ENCODE measurements at places on chromosomes 7 and 10.

GRCh38 chr7:142185801-142186200, 72.1 kb downstream of the PRSS58 start:
- no peak for DNase-seq

GRCh38 chr7:135600226-135600625, 42.5 kb downstream of the NUP205 start:
- DNase-seq: no peak

- no peak for DNase-seq
These were observed 58.0 kb downstream of the LCOR start for GRCh38 chr10:96890172-96890513.

DNA sequence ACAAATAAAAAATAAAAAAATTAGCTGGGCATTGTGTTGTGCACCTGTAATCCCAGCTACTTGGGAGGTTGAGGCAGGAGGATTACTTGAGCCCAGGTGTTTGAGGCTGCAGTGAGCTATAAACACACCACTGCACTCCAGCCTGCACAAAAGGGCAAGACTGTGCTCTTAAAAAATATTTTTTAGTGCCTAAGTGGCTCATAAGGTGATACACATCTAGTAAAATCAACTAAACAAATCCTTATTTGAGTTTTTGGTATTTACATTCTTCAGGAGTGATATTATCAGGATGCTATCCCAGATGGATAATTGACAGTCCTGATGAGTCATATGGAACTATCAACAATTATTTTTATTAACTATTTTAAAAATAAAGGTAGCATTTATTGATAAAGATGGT, 93.9 kb downstream of the EXOC6 start:
- DNase-seq: no peak

GRCh38 chr7:6917258-6917657, 91.2 kb upstream of the CCZ1B start:
- no peak for DNase-seq

All from stimulated activated CD8-positive, alpha-beta memory T cell treated with anti-CD3 and anti-CD28 coated beads, Interleukin-7, amount 100 ng/mL, for 48 hours (primary cell).